ENCODE measurements at places on chromosomes 4 and X.

DNA sequence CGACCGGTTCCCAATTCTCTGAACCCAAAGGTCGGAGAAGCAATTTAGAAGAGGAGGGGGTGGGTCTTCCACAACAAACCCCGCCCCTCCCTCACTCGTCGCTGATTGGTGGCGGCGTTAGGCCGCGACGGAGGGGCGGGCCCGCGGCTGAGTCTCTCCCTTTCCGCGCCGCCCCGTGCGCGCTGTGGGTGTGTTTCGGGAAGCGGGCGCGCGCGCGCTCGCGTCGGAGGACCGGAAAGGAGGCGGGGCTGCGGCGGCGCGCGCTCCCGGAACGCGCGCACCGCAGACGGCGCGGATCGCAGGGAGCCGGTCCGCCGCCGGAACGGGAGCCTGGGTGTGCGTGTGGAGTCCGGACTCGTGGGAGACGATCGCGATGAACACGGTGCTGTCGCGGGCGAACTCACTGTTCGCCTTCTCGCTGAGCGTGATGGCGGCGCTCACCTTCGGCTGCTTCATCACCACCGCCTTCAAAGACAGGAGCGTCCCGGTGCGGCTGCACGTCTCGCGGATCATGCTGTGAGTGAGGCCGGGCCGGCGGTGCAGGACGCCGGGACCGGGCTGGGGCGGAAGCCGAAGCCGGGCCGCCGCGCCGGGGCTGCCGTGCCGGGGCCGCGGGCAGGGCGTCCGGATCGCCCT is at the start of gene SPCS3:
TSS of gene SPCS3 (plus strand) at position 263 of the 636 bp plus-strand sequence. CDS start at position 374, 111 bp downstream.
- peak; percentile 64 for DNase-seq

DNA sequence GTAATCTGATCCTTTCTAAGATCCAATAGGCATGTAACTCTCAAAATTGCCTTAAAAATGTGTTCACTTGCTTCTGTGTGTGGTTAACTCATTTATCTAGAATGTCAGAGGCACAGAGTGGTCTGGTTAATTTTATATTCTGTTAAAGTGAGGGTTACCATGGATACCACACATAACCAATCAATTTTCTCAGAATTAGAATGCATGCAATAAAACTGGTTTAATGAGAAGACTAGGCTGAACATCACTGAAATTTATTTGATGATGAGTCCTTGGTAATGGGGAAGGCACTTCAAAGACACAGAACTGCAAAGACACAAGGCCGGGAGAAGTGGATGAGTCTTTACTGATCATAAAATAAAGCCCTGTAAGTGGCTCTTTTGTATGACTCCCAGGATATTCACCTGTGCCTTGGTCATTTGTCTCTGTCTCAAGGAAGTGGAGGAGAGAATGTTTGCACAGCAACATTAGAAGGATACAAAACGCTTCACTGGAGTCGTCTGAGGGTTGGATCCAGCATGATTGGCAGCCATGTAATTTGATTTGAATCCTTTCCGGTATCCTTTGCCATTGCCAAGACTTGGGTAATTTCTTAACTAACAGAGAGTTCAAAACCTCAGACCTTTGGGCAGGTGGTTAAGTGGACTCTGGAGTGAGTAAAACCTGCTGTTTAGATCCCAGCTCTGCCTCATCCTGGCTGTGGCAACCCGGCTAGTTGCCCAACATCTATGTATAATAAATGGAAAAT is 94.0 kb upstream of the RBPJ start:
- no peak for DNase-seq

- DNase-seq: no peak
Measured at GRCh38 chr4:57053508-57053907, 56.7 kb downstream of the IGFBP7 start.

GRCh38 chrX:15820106-15821073 is 30.1 kb downstream of the ZRSR2 start:
- DNase-seq: no peak

DNA sequence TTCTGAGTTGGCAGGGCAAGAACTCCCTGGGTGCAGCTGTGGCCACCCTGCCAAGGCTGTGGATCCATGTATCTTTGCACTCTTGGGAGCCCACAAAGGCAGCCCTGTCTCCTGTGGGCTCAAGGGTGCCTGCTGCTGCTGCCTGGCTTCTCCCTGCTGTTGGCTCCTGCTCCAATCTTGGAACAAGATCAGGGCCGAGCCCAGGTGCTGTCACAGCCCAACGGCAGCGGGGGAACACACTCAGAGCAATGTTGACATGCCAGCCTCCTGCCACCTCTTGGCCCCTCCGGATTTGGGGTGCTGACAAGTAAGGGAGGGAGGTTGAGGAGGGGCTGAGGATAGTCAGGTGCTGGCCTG is 57.9 kb downstream of the COX18 start:
- no peak for DNase-seq

DNA sequence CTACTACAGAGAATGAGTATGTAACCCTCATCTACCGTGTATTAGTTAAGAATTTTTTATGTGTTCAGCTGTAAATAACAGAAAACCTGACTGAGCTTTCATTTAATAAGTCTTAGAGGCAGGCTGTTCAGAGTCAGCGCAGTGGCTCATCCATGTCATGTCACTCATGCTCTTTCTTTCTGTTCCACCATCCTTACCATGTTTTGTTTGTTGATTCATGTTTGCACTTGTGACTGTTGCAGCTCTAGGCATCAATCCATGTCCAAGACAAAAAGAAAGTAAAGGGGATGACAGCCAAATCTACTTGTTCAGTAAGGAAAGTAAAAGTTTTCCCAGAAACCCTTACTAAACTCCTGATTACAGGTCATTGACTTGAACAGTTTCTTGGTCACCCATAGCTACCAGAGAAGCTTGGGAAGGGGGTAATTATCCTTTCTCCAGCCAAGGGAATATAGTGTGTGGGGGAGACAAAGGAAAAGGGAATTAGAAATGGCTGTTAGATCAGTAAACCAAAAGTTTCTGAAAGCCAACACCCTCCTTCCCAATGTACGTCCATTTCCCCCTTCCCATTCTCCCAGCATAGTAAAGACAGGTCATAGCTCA is 9.0 kb downstream of the ART3 start:
- no peak for DNase-seq
